Fibroblast of skin of right biceps (primary cell): ENCODE measurements at places on chromosomes 13 and 19.

DNA sequence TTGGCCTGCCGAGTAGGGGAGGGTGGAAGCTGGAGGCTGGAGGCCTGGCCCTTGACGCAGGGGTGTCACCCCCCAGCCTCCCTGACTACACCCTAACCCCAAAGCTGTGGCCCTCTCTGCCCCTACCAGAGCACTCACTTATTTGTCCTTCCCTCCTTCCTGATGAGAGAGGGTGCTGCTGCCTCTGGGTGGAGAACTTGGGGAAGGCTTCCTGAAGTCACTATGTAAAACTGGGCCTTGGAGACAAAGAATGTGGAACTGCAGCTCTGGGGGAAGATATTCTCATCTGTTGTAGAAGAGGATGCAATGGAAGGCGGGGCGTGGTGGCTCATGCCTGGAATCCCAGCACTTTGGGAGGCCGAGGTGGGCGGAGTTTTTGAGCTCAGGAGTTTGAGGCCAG is 485.2 kb downstream of the ZNF536 start:
- DNase-seq = no peak

GRCh38 chr19:18205200-18205892 is 1.5 kb upstream of the RAB3A start:
- peak; percentile 85 for DNase-seq

- DNase-seq = peak; percentile 16
Observed at GRCh38 chr13:109151255-109151654, 521.8 kb downstream of the MYO16 start.

DNA sequence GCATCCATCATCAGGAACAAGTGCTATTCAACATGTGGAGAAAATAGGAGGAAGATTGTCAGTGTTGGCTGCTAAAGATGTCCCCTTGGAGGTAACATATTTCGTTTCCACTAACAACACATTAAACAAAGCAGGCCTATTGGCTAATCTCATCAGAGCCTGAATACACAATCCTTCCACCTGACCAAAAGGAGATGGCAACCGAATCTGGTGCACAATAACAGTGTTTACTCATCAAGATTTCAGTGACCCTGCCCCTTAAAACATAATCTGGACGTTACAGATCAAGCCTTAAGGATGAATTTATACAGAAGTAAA is 582.5 kb downstream of the EFNB2 start:
- DNase-seq = no peak

GRCh38 chr19:46494941-46495785 is 504 bp downstream of the PNMA8B start:
- DNase-seq = no peak

DNA sequence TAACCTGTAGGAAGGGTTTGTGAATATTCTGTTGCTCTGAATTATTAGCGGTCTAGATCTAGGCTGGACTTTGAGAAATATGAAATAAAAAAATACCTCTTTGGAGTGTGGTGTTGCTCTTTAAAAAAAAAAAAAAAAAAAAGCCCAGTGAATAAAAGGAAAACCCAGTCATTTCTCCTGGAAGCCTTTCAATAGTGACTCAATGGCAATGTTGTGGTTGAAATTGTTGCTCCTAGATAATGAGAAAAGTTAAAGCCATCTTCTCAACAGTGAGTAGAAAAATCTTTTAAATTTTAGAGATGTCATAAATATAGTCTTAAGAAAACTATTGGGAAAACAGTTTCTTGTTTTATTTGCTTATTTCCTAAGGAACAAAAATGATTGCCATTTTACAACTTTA is 135.3 kb downstream of the RFC3 start:
- peak; percentile 76 for DNase-seq

DNA sequence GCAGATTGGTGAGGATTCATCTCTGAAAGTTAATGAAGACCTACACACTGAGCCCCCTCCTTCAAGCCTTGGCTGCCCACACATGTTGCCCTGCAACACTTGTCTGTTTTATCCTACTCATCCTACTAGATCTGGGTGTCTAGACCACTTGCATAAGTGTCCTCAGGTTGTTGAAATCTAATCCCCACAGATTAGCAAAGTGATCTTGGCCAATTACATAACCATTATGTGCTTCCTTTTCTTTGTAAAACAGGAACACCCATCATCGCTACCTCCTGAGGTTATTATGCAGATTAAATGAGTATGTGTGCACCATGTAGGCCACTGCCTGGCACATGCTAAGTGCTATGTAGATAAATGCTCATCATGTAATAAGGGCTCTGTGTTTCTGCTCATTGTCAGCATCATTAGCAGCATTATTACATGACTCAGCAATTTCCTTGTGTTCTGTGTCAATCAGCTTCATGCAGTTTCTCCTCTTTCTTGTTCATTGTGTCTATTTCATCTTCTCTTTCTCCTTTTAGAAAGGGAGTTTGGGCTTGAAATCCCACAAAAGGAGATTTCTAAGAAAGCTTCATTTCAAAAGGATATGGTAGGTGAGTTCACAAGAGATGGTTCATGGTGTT is 15.1 kb downstream of the ZNF175 start:
- DNase-seq = no peak

- peak; percentile 70 for DNase-seq
Observed at GRCh38 chr19:12723641-12724426, at the start of gene TNPO2. Gene TNPO2, minus strand, starts transcription at chr19:12723932. Its CDS starts 2,955 bp downstream, at chr19:12720977.

GRCh38 chr19:38070573-38070972 is 153.4 kb downstream of the DPF1 start:
- DNase-seq = peak; percentile 53

DNA sequence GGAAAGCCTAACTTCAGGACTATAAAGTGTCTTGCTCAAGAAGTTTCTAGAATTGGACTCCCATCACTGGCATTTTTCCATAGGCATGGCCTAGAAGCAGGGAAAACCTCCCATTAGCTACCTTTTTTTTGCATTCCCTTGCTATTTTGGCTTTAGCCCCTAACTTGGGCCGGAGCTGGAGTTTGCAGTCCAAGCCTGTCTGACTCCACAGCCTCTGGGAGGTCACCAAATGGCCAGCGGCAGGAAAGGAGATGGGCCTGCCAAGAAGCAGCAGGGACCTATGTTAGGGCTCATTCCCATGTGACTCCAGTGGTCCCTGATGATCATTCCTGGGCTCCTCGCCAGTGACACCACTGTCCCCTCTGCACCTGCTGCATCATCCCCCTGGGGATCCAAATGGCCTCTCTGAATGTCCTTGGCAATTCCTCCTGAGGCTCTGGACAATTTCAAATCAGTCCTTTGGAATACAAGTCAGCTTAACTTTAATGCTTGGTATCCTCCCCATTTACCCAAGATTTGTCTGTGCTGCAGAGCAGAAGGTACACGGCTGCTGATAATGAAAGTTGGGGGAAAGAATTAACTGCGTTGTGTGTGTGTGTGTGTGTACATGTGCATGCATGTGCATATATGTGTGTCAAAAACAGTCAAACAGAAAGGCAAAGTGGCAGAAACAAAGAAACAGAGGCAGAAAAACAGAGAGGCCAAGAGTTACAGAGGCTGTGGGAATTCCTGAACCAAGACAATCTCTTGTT is 69.8 kb upstream of the SERP2 start:
- DNase-seq = no peak

- DNase-seq = no peak
Observed at GRCh38 chr13:105083992-105084391, 1451.5 kb downstream of the EFNB2 start.

- no peak for DNase-seq
Observed at GRCh38 chr13:113202912-113203311, 5.6 kb downstream of the PCID2 start.

DNA sequence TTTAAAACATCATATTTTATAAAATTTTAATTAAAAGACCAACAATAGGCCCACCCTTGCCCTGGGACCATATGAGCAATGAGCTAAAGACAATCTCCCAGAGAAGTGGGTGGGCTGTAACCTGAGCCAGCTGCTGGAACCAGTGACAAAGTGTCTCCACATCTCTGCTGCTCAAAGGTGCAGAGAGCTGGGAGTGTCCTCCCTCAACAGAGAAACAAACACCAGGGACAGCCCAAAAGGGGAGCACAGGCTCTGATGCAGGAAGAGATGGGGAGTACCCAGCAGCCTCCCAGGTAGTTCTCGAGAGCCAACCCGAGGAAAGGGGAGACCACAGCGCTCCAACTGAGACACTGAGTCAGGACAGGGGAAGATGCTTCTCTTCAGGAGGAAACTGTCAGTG is 39.1 kb downstream of the DOCK9 start:
- no peak for DNase-seq

DNA sequence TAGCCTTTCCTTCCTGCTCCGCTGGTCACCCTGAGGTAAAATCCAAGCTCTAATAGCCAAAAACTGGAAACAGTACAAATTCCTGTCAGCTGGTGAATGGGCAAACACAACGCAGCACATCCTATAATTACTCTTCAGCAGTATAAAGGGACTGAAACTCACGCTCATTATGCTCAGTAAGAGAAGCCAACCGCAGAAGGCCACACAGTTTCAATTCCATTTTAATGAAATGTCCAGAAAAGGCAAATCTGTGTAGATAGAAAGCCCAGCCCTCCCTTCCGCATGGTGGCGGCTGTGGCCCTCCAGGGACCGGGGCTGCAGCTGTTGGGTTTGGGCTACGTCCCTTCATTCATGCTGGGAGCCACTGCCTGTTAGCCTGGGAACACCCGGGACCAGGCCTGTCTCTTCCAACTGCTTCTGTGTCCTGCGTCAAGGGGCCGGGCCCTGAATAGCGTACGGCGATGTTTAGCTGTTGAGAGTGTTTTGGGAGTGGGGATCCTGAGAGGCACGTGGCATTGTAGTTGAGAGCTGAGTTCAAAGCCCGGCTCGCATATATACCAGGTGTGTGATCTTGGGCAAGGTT is 23.5 kb downstream of the NKPD1 start:
- DNase-seq = no peak

DNA sequence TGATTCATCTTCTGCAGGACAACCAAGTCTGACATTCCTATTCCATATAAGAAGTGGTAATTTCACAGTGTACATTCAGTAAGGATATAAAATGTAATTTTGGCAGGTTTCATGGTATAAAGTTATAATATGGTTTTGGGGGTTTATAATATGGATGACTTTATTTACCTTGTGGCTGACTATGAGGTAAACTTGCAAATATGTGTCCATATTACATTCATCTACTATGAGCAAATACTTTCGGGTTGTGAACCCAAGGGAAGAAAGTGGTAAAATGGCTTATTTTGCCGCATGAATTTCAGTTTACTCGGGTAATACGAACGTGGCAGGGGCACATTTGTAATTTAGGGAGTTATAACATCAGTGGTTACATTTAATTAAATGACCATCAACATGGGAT is 86.7 kb upstream of the TNFSF11 start:
- DNase-seq = no peak

DNA sequence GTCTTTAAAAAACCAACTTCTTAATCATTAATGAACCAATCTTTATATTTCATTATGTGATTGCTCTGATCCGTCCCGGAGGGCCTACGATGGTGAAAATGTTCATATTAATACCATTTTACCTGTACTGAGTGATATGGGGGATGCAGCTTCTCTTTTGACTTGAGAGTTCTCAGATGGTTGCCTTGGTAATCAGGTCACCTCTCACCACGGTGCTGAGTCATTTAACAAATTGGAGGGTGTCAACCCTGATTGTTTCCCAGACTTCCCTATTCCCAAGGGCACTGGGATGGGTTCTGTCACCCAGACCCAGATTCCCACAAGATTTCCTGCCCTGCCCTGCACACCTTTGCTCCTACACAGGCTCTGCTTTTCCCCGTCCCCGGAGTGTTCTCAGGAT is 128.5 kb upstream of the TMTC4 start:
- DNase-seq = no peak

DNA sequence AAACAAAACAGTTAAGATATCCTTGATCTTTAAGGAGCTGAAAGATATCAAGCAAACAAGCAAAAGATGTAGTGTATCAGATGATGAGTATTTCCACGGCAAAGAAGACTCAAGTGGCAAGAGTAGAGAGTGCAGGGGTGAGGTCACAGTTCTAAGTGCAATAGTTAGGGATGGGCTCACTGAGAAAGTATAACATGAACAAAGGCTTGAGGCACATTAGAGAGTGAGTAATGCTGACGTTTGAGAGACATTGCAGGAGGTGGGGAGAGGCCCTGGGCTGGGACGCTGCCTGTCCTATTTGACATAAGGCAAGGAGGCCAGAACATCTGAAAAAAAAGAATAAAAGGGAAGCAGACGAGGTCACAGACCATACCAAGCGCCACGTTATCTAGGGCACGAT is 1.4 kb downstream of the DUXA start:
- no peak for DNase-seq

DNA sequence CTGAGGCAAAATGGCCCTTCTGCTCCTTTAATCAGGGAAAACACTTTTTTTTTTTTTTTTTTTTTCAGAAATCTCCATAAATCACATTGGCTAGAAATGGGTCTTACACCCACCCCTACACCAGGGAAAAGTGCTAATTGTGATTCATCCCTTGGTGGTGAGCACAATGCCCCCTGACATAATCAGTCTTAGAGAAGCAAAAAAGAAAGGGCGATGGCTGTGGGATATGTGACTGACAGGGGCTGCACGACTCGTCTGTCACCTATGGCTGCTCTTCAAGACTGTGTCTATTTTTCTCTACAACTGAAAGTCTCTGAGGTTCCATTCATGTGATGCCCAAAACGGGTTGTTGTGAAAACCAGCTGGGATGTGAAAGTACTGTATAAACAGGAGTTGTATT is 3.6 kb upstream of the GPC6 start:
- DNase-seq = no peak

DNA sequence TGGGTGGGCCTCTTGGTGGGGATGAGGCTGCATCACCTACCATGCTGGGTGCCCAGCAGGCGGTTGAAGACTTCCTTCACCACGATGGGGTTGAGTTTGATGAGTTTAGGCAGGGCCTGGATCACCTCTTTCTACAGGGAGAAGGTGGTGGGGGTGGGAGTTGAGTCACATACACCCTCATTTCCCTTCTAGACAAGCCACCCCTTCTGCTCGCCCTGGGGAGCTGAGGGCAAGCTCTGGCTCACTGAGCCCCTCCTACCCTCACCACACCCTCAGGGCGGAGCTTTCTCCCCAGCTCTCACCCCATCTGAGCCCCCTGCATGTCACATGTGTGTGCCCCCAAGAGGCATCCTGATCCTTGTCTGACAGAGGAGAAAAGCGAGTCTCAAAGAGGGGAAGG is 7.6 kb upstream of the RSPH6A start:
- no peak for DNase-seq

DNA sequence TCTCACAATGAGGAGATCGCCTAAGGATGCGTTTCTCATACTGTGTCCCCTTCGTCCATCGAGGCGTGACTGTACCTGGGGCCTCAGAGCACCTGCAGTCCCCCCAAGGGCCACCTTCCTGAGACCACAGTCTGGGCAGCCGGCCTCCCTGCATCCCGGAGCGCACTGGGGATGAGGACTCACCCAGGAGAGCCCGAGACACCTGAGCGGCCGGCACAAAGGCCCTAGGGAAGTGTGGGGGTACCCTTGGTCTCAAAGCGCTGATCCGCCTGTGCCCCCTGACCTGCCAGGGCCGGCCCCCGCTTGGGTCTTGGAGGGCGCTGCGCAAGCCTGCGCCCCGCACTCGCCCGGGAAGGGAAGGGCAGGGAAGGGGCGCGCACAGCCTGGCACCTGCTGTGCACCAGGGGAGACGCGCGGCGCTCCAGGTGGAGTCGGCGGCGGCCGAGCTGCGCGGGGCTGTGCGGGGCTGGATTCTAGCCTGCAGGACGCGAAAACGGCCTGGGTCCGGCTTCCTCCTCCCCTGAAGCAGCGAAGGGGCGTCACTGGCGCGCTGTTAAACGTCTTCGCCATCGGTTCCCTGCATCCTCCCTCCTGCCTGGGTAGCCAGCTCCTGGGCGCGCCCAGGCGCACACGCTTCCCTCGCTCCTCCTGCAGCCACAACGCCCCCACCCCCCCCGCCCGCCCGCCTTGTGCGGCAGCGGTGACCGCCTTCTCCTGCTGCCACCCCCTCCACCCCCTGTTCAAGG is 13.6 kb upstream of the USP29 start:
- DNase-seq = no peak
